NCI-H2081 (cell line): ENCODE measurements at places on chromosomes 2 and 18.
A peak's percentile ranks its signal among the peaks of the same experiment; 100 is the strongest.

GRCh38 chr2:150466741-150467620 lies 20.5 kb downstream of the RND3 start:
- no peak for DNase-seq

GRCh38 chr18:32775628-32776027 lies 2.8 kb upstream of the KLHL14 start:
- DNase-seq = peak; percentile 72

- DNase-seq = no peak
Observed at GRCh38 chr2:222943820-222944219, 83.0 kb downstream of the ACSL3 start.

GRCh38 chr2:6605836-6606505 lies 259.7 kb downstream of the CMPK2 start:
- DNase-seq = no peak

GRCh38 chr18:59279722-59280121 lies 6.5 kb upstream of the RAX start:
- no peak for DNase-seq

- peak; percentile 54 for DNase-seq
Observed at GRCh38 chr18:31647127-31647753, 37.1 kb downstream of the B4GALT6 start.

DNA sequence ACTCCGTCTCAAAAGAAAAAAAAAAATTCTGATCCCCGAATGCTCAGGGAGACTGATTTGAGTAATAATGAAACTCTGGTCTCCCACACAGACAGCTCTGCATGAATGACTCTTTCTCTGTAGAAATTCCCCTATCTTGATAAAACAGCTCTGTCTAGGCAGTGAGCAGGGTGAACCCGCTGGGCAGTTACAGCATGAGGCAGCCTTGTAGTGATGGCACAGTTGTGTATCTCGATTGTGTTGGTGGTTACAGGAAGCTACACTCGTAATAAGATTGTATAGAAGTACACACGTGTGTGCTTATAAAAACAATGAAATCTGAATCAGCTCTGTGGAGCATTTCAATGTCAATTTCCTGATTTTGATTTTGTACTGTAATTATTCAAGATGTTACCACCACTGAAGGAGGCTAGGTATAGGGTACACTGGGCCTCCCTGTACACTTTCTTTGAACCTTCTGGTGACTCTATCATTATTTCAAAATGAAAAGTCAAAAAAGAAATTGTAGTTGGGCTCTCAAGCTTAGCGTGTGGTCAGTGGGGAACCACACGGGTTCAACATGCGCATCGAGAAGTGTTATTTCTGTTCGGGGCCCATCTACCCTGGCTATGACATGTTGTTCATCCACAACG lies 34.9 kb upstream of the ATP8B1 start:
- DNase-seq = no peak

DNA sequence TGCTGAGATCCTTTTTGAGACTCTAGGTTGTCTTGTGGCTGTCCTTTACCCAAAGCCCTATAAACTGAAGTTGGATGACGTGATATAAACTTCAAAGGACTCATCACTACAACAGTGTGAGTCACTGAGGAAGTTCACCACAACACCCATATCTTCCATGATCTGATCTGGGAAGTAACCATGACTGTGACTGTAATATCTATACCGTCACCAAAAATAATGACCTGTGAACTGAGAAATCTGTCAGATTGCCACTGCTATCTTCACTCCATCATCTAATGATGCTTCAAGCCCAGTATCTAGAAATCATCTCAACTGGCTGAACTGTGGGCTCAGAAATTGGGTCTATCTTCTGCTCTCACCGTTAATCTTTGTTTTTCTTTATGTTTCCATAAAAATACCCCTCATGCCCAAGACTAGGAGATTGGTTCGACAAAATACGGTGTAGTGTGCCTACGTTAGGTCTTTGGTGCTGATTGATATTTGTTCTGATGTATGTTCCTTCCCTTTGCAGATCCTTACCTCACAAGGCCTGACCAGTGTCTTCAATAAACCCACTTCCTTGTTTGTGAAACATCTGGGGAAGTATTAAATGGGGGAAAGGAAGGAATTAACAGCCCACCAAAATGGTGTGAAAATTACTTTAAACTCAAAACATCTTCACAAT lies 78.2 kb downstream of the MYL12B start:
- no peak for DNase-seq

GRCh38 chr18:29181151-29181901 lies 1004.4 kb upstream of the CDH2 start:
- no peak for DNase-seq

- no peak for DNase-seq
Observed at GRCh38 chr2:165815299-165816141, 21.5 kb upstream of the GALNT3 start.

DNA sequence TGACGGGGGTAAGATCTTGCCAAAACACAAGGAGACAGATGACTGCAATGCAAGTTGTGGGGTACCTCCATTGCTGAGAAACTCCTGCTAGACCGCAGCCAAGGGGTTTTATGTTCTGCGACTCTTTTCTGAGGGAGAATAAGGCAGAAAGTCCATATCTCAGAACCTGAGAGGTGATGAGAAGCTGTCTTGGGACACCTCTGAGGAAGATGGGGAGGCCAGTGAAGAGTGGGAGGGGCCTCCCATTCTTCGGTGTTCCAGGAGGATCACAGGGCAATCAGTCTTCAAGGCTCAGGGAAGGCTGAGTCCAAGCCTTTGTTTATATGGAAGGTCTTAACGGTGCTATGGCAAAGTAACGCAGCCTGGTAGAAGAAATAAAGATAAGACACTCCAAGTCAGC lies 18.0 kb downstream of the CYP27A1 start:
- DNase-seq = no peak

DNA sequence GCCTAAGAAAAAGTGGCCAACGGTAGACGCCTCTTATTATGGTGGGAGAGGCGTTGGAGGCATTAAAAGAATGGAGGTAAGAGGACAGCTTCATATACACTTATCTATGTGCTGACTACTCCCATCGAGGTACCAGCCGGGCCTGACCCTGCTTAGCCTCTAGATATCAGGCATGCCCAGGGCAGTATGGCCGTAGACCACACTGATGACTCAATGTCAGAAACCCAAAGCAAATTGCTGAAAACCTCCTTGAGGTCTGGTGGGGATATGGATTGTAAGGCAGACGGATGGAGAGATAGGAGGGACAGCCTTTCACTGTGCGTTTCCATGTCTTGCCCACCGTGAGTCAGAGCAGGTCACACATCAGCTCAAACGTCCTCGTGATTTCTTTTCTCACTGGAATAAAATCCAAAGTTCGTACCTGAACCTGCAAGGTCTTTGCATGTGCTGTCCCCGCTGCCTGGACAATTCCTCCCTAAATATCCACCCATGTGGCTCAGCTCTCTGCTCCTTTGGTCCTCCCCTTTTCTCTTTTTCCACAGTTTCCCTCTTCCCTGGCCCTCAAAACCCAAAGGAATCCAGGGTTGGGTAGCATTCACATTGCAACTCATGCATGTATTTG lies 168.9 kb downstream of the ANTXR1 start:
- no peak for DNase-seq

- no peak for DNase-seq
Observed at GRCh38 chr18:27967913-27968824, 208.8 kb downstream of the CDH2 start.

DNA sequence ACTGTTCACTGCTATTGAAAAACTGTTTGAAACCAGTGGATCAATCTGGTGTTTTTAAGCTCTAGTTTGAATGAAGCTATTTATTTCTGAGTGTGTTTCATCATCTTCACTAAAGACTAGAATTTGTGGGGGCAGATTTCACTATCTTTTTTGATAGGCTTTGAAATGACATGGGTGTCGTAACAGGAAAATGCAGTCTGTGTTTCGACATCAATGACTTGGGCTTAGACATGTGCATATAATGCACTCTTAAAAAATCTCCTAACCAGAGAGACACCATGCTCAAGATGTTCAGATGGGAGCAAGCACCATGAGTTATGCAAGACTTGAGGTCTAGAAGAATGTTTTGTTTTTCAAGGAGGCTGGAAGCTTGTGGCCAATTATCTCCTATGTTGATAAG lies 221.6 kb downstream of the GPD2 start:
- DNase-seq = no peak

DNA sequence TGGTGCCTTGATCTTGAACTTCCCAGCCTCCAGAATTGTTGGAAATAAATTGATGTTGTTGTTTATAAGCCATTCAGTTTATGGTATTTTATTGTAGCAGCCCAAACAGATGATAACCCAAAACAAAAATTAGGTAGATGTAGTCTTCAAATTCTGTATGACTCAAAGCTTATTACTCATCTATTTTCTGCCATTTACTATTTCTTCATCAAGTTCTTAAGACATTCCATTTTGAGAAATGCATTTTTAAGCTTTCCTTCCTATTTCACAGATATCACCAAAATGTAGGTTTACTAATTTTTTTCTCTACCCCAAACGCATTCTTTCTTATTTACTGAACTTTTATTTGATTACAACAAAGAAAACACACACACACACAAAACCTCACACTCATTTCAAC lies 148.2 kb downstream of the RND3 start:
- no peak for DNase-seq

- no peak for DNase-seq
Observed at GRCh38 chr2:176813621-176814049, 399.0 kb upstream of the HNRNPA3 start.

- no peak for DNase-seq
Observed at GRCh38 chr2:45786030-45786835, 134.8 kb downstream of the PRKCE start.

- DNase-seq = no peak
Observed at GRCh38 chr2:128716299-128716721, 397.6 kb upstream of the HS6ST1 start.

DNA sequence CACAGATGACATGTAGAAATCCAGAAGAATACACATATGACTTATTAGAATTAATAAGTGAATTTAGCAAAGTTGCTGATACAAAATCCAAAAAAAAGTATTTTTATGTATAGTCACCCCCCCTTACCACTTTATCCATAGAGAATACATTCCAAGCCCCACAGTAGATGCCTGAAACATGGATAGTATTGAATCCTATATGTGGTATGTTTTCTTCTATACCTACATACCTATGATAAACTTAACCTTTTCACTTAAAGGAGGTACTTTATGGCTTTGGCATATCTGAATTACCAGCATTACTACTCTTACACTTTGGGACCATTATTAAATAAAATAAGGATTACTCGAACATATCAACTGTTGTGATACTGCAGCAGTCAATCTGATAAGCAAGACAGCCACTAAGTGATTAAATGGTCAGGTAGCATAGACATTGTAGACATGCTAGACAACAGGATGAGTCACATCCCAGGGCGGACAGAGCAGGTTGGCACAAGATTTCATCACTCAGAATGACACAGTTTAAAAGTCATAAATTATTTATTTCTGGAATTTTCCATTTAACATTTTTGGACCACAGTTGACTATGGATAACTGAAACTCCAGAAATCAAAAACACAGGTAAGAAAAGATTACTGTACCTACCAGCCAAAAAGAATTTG lies 208.2 kb upstream of the CHAC2 start:
- DNase-seq = no peak

DNA sequence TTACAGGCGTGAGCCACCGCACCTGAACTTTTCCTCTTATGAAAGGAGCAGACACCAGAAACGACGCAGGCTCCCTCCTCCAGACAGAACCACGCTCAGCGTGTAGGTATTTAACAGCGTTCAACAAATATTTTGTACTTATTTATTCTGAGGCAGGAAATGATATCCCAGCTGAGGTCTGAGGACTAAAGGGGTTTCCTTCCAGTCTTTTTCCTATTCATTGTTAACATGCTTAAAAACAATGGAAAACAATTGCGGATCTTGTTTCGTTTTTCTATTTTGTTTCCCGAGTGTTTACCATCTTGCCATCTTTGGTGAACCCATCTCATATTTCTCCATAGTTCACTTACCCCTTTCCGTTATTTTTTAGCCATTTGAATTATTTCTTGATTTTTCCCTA lies 43.7 kb upstream of the FOSL2 start:
- DNase-seq = no peak

DNA sequence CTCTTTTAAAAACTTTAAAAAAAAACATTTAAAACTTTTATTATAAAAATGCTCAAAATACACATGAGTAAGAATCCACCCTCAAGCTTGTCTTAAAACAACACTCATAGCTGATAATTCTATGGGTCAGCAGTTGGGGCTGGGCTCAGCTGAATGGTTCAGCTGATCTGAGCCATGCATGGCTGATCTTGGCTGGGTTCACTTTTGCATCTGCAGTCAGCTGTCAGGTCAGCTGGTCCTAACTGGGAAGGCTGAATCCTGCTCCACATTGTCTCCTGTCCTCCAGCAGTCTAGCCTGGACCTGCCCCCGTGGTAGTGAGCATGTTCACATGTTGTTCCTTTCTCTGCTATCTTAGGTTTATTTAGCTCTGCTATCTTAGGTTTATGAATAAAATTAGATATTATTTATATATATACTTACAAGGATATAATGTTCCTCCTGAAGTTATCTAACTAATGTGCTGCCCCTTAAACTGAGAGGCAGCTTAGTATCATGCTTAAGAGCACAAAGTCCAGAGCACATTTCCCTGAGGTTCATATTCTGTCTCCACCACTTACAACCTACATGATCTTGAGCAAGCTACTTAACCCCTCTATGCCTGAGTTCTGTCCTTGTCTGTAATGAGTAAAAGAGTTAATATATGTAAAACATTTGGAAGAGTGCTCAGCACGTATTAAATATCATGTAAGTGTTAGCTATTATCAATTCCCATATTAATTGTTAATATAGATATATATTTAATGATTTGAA lies 309.4 kb downstream of the PTPRM start:
- no peak for DNase-seq

- DNase-seq = no peak
Observed at GRCh38 chr2:134401789-134402188, 147.9 kb downstream of the MGAT5 start.

DNA sequence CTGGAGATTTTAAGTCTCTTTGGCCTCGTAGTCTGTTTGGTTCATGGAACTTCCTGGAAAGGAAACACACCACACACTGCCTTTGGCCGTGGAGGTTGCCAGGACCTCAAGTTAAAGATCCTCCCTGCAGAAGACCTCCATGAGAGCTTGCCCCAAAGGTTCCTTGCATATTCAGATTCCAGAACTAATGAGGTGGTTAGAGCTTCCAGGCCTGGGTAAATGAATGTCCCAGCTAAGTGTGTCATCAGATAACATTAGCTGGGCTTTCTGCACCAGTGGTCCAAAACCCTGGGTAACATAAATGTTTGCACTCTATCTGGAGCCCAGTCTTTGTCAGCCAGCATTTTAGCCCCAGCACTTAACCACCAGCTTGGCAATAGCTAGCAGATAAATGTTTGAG lies 122.1 kb upstream of the EML6 start:
- no peak for DNase-seq

- no peak for DNase-seq
Observed at GRCh38 chr18:13336841-13337240, 118.3 kb downstream of the LDLRAD4 start.
